ENCODE measurements at places on chromosomes 1 and 21.
A peak's percentile ranks its signal among the peaks of the same experiment; 100 is the strongest.

GRCh38 chr1:173202424-173203145 lies 4.5 kb downstream of the TNFSF4 start:
- DNase-seq, result no peak

GRCh38 chr1:6126521-6127067 lies 53.5 kb downstream of the CHD5 start:
- no peak for DNase-seq

DNA sequence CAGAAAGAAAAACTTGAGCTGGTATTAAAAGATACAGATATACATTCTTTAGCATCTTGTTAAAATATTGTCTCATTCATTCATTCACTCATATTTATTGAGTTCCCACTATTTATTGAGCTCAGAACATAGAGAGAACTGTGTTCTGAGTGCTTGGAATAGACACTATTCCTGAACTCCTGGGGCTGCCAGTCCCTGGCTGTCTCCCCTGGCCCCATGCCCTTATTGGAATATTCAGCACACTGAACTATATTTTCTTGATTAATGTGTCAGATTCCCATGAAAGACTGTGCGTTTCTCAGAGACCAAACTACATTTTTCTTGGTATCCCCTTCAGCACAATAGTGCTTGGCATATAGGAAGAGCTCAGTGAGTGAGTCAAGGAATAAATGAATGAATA lies 44.0 kb upstream of the DAB1 start:
- DNase-seq, result no peak

DNA sequence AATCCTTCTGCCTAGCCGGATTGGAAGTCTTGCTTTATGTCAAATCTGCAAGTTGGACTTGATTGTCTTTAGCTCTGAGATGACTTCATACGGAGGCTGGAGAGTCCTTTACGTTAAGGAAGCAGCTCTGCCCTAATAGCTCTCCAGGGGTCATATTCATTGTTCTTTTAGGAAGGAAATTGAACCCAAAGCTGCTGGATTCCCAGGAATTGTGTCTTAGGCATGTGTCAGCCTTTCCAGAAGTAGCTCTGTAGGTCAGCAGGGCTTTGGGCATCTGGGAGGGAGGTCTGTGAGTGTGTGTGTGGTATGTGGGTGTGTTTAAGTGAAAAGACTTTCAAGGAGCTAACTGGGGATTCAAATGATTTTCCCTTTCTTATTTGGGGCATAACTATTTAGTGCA lies 82.4 kb downstream of the ABCA4 start:
- no peak for DNase-seq

GRCh38 chr1:230792691-230793462 lies 45.7 kb downstream of the CAPN9 start:
- no peak for DNase-seq

- no peak for DNase-seq
Measured at GRCh38 chr21:45932922-45933502, 48.6 kb upstream of the COL6A1 start.

DNA sequence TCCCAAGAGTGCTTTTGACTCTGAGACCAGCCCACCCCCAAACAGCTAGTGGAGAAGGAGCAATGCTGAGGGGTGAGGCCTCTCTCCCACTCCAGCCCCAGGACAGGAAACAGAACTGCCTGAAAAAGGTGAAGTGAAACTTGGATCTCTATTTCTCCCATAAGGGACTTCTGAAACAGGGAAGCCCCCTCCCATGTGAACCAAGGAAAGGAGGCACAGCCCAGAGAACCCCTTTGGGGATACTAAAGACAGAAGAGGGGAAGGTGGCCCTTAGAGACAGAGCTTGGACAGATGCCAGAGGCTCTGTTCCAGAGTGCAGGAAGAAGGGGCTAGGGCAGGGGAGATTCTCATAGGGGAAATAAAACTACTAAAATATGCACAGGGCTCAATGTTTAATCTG lies 2.9 kb downstream of the TNFAIP8L2 start:
- no peak for DNase-seq

GRCh38 chr1:222123111-222123510 lies 381.2 kb upstream of the DUSP10 start:
- no peak for DNase-seq

DNA sequence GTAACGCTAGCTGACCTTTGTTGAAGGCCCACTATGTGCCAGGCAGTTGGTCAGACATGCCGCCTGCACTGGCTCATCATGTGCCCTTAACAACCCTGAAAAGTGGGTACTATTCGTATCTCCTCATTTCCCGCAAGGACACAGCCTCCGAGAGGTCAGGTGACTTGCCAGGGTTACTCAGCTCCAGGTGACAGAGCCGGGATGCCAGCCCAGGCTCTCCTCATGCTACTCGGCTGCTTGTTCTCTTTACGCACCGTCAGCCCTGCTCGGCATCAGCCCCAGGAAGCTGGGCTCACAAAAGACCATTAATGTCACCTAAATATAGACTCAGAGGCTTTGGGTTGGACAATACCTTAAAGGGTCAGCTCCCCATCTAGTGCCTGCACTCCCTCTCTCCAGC lies 29.0 kb downstream of the GRHL3 start:
- DNase-seq, result no peak

DNA sequence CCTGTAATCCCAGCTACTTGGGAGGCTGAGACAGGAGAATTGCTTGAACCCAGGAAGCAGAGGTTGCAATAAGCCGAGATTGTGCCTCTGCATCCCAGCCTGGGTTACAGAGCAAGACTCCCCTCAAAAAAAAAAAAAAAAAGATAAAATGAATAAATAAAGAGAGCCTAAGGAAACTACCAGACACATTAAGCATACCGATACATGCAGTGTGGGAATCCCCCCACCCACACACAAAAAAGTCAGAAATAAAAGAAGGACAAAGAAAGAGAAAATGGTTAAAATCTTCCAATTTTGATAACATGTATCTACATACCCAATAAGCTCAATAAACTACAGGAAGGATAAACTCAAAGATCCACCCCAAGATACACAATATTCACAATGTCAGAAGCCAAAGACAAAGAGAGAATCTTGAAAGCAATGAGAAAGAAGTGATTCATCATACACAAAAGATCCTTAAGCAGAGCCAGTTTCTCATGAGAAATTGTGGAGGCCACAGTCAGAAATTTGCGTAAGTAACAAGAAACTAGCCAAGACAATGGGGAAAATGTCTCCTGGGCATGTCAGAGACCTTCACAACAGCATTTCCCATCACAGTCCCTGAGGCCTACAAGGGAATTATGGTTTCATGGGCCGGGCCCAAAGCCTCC lies 1197.0 kb downstream of the AMY1C start:
- DNase-seq, result no peak

GRCh38 chr1:107954126-107954525 lies 10.9 kb downstream of the VAV3 start:
- DNase-seq, result no peak

DNA sequence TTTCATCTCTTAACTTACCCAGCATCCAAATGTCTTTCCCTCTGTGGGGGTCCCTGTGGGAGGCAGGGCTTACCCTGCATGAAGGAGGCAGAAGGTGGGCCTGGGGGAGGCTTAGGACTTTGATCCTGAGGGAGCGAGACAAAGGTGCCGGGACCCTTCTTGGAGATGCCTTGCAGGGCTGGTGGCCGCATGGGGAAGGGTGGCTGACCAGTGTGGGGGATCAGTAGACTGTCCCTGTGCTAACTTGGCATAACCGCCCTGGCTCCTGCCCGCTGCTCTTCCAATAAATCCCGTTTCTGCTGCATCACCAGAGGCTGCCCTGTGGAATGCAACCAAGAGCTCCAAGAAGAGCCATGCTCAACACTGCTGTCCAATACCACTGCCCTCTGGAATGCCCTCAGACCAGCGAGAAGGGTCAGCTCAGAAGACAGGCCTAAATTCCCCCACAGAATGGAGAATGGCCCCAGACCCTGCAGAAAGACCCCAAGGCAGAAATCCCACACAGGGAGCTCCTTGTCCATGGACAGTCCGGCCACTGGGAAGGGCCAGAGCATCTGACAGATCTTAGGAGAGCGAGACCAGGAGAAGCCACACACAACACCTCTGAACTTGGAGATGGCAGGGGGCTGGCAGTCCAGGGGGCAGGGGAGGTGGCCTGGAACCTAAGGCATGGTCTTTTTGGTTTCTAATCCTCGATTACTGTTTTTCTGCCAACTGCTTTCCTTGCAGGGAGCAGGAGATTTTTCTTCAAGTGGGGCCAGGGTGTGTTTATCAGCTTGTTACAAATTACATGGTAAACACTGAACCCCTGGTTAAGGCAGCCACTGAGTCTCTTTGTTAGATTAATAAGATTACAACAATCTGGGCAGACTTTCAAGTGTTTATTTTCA lies 46.7 kb upstream of the DMRTB1 start:
- DNase-seq, result no peak

DNA sequence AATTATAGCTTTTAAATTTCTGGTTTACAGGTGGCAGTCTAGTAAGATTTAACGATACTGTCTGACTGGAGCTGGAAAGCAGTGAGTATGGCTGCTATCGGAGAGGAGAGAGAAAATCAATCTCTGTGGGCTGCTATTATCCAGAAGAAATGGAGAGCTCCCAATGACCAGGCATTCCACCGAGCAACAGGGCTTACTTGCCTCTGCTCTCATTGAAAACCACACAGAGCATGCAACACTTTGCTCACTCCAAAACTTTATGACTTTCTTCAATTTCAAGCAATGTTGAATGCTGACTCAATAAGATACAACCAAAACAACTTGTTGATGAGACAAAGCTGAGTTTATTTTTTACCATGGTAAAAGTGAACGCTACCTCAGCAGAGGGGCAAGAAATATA lies 337.0 kb upstream of the NCAM2 start:
- no peak for DNase-seq

DNA sequence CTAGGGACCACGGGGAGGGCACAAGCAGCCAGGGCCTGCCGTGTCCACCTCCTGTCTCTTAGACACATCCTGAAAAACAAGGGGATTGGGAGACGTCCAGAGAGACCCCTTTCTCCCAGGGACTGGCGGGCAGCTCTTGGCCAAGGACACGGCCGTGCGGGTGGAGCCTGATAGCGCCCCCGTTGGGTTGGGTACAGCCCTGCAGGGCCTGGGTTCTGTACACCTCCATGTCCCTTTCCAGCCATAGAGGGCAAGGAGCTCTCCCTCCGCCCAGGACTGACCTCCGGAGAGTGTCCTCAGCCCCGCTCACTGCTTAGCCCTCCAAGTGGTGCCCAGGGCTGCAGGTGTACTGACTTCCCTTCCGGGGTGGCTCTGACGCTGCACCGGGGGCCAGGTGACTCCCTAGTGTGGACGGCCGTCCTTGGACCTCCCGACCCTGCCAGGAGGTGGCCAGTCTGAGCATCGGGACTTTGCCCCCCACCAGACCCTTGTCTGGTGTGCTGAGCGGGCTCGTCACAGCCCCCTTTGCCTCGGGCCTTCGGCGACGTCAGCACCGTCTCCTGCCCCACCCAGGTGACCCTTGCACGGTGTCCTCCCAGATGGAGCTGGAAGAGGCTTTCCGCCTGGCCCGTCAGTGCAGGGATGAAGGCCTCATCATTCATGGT lies 5.8 kb downstream of the PRKCZ start:
- no peak for DNase-seq

DNA sequence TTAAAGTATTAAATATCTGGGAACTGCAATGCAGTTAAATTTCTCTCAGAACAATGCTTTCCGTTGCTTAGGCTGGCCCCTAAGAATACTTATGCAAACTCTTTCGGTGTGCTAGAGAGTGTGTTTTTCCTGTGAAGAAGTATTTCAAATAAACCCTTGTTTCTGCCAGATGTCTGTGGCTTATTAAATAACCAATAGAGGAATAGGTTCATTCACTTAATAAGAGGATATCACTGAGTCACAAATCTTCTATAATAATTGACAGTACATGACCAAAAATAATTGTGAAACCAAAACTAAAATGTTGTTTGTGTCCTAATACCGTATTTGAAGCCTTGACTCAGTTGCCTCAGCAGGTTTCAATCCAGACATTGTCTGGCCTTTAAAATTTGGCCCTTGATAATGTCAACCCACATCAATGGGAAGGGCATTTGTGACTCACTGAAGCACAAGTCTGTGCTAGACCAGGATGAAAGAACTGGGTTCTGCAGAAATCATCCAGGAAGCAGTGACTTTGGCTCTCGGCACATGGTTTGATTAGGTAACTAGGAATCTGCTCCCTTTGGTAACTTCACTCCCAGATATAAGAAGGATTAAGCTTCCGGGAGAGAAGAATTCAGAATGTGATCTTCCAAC lies 104.2 kb upstream of the BARHL2 start:
- no peak for DNase-seq

DNA sequence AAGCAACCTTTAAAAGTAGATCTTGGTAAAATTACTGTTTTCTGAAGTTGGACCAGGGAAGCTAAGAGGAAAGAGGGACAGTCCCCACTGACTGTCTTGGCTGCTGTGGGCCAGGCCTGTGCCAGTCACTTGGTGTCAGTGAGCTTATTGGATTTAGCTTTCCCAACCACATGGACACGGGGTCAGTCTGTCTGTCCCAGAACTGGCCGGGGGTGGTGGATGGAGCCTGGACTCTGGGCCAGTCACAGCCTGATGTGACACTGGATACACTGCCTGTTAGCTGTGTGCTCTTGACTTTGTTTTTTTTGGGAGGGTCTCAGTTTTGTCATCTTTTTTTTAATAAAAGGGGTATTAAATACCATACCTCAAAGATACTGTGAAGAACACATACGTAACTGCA lies 96.7 kb downstream of the GALNT2 start:
- DNase-seq, result no peak

- DNase-seq, result no peak
Measured at GRCh38 chr1:72482736-72483413, 200.5 kb upstream of the NEGR1 start.

DNA sequence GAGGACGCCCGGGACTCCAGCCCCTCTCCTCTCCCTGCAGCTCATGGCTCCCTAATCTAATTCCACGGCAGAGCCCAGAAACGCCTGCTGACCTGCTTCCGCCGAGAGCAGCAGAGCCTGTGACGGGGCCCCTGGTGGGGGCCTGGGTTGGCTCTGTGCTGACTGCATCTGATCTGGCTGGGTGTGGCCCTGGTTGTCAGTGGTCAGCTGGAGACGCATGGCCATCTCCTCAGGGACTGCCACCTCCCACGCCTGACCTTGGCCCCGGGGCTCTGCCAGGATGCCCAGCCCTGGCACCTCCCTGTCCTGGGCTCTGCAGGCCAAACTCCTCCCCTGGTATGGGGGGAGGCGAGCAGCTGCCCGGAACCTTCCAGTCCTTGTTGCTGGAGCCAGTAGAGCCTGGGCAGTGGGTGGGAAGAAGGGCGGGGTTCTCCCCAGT lies 1.1 kb upstream of the PLCH2 start:
- DNase-seq, result no peak

GRCh38 chr1:85109475-85109874 lies 61.2 kb upstream of the MCOLN3 start:
- DNase-seq, result peak; percentile 26

GRCh38 chr1:241235256-241235897 lies 121.6 kb downstream of the RGS7 start:
- DNase-seq, result no peak

GRCh38 chr1:16724718-16725438 lies 15.4 kb upstream of the RNU1-4 start:
- no peak for DNase-seq

GRCh38 chr1:232837087-232837486 lies 31.9 kb downstream of the MAP10 start:
- no peak for DNase-seq

- DNase-seq, result no peak
Measured at GRCh38 chr21:31293986-31294385, 50.1 kb downstream of the TIAM1 start.

GRCh38 chr21:32597205-32597604 lies 11.9 kb upstream of the TCP10L start:
- no peak for DNase-seq

GRCh38 chr1:26132128-26132833 lies 20.7 kb downstream of the PDIK1L start:
- DNase-seq, result no peak

GRCh38 chr21:46622226-46622625 lies 13.2 kb upstream of the PRMT2 start:
- DNase-seq, result peak; percentile 27

- DNase-seq, result no peak
Measured at GRCh38 chr1:55447488-55447887, 232.3 kb upstream of the USP24 start.

Measured in activated CD4-positive, alpha-beta T cell treated with anti-CD3 and anti-CD28 coated beads, Interleukin-2, amount 50 U/mL, for 1 hour (primary cell).